ENCODE measurements at places on chromosomes 5 and 9. TPM values are rescaled to one million over a fixed set of nuclear protein-coding genes. Genes with fewer than 3 reads are reported as not detected.

- peaks cover 9% of the 10 kb centered on the region for H3K27me3 ChIP-seq
- peaks cover 28% of the 10 kb centered on the region for H3K4me1 ChIP-seq
- peak within 1 kb of the TSS; percentile 97 for H3K4me3 ChIP-seq
- DNase-seq = no peak
Observed at GRCh38 chr9:21994556-21995005, at the start of gene CDKN2B-AS1. Gene CDKN2B-AS1 (plus strand): TSS chr9:21994791.

- H3K4me1 ChIP-seq = peaks cover 6% of the 10 kb centered on the region
- no peak for DNase-seq
- H3K36me3 ChIP-seq = no peaks in the 10 kb centered on the region
Observed at GRCh38 chr5:152689250-152689711, 284.2 kb upstream of the NMUR2 start.

GRCh38 chr9:129254566-129255287, 76.7 kb upstream of the IER5L start:
- H3K27ac ChIP-seq = no peak overlapping the region
- no peak overlapping the region for H3K4me3 ChIP-seq
- no peaks in the 10 kb centered on the region for H3K36me3 ChIP-seq
- H3K27me3 ChIP-seq = no peaks in the 10 kb centered on the region
- peak; percentile 34 for DNase-seq
- H3K4me1 ChIP-seq = peaks cover 29% of the 10 kb centered on the region

DNA sequence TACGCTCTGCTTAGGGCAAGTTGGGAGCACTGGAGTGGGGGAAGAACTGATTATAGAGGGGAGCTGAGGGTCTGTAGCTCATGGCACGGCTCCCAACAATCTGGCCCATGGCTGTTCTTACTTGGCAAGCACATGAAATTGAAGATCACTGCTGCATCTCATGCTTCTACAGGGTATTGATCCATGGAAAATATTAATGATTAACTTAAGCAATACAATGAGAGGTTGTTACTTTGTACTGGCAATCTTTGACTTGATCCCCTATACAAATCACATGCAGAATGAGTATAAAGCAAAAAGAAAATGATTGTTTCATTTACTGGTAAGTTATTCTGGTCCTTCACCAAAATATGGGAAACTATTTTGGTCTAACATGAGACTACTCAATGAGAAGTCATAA, 481.1 kb downstream of the PDE4D start:
- DNase-seq = no peak
- H3K4me3 ChIP-seq = no peak overlapping the region
- H3K27ac ChIP-seq = no peak overlapping the region
- peaks cover 5% of the 10 kb centered on the region for H3K36me3 ChIP-seq
- peaks cover 4% of the 10 kb centered on the region for H3K4me1 ChIP-seq

GPX3 gene
- 4.9 TPM for total RNA-seq

WHRN gene
- total RNA-seq = 14.9 TPM
